ENCODE measurements at places on chromosomes 11 and 22.

DNA sequence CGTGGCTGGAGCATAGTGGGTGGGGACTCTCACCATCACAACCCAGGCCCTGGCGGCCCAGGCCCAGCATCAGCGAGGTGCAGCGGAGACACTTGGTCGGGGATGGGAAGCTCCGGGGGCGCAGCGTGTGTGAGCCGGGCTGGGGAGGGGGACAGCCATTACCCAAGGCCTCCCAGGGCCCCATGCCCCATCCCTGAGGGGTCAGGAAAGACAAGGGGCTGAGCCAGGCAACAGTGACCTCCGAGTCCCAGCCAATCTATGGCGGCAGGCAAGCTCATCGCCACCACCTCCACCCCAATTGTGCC is 11.3 kb downstream of the CDC42BPG start:
- DNase-seq, result no peak

DNA sequence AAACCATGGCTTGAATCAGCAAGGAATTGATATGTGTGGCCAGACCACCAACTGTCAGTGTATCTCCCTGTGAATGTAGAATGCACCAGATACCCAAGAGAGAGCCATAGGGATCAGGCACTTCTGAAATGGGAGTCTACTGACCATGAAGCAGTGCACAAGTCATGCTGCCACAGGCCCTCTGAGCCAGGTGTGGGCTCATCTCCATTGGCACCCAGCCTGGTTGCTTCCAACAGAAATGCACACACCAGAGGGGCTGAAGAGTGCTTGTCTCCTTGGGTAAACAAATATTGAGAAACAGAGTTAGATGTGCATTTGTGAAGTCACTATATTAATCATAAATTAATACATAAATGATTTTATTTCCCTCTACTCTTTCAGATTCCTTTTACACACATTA is 28.4 kb upstream of the PANX1 start:
- DNase-seq, result no peak

- DNase-seq, result no peak
These were observed 839 bp downstream of the LRRN4CL start for GRCh38 chr11:62688491-62688890.

GRCh38 chr11:120918257-120918656 is 105.6 kb upstream of the TBCEL start:
- DNase-seq, result no peak

DNA sequence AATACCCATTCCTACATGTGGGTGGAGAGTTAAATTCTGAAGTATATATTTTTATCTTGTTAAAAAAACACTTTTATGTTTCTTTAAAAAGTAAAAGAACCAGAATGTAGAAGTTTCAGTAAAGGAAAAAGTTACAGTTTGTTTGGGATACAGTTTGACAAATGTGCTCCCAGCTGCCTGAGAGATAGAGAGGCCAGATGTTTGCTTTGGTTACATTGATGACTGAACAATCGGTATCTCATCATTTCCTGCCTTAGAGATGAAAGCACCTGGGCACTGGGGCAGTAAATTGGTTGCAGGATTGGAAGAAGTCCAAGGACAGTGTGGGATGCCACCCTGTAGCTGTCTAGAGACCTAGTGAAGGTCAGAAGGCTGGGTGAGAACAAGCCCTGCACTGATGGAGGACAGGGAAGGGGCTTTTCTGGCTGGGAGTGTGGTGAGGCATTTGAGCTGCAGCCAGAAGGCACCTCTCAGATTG is 16.6 kb downstream of the MED15 start:
- DNase-seq, result no peak

DNA sequence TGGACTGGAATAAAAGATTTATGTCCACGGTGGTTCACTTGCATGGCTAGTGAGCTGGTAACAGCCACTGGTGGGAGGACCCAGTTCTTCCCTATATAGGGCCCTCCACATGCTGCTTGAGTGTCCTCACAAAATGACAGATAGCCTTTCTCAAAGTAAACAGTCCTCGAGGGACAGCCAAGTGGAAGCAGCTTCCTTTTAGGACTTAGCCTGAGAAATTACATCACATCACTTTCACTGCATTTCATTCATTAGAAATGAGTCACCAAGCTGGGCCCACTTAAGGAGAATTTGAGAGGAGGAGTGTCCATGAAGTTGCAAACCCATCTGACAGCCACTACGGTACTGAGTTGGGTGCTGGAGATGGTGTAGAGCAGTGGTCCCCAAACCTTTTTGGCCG is 7.0 kb downstream of the ISX start:
- DNase-seq, result no peak

DNA sequence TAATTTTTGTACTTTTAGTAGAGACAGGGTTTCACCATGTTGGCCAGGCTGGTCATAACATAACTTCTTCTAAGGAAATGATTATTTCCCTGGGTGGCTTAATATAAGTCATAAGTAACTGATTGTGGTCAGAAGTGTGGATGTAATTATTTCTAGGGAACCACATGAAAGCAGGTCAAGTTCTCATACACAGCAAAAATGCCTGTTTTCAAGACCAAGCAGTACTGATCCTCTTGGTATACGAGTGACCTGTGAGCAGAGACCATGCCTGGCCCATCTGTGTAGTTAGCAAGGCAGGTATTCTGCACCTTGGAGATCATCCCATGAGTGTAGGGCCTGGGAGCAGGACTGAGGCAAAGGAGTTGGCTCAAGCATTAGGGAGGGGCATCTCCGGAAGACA is 32.5 kb upstream of the NUCB2 start:
- DNase-seq, result no peak

- no peak for DNase-seq
These were observed 145.7 kb downstream of the TTC17 start for GRCh38 chr11:43504316-43504950.

- no peak for DNase-seq
These were observed 2.4 kb downstream of the DRD4 start for GRCh38 chr11:639332-639955.

- DNase-seq, result no peak
These were observed 10.8 kb downstream of the BLID start for GRCh38 chr11:122105044-122105758.

DNA sequence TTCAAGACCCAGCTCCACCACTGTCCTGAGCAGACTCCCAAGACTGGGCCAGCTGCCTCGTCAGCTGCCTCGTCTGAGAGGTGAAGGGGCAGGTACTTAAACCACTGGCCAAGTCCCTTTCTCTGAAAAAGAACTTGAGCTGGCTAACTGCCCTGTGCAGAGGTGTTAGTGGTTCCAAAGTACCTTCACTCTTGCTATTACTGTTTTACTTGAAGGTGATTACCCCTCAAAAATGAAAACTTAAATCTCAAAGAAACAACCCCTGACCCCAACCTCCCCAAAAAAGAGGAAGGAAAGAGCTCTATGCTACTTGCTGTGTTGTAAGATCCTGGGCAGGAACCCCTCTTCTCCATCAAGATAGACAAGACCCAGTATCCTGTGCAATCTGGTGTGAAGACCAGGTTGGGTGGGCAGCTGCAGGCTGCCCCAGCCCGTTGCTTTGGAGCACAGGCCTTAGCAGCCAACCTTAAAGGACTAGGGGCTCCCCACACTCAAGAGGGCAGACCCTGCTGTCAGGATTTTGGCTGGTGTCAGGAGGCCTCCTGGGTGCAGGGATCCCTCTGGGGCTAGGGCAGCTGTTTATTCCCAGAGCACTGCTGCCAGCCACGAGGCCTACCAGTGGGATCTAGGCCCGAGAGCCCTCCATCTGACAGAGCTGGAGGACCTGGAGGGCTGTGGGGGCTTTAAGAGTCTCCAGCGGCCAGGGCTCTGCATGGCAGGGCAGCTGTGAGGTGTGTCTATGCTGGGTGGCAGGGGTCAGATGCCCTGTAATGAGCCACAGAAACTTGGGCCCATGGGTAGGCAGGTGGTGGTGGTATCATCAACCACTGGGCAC is 13.0 kb downstream of the GUCD1 start:
- DNase-seq, result no peak

- peak; percentile 60 for DNase-seq
These were observed 48.7 kb downstream of the TSPAN18 start for GRCh38 chr11:44775366-44775984.

- peak; percentile 60 for DNase-seq
These were observed 43.3 kb downstream of the MYEOV start for GRCh38 chr11:69337211-69337721.

GRCh38 chr11:108154591-108154990 is 33.2 kb downstream of the ACAT1 start:
- DNase-seq, result no peak

- DNase-seq, result no peak
These were observed 2.7 kb downstream of the HBG1 start for GRCh38 chr11:5246772-5247471.

DNA sequence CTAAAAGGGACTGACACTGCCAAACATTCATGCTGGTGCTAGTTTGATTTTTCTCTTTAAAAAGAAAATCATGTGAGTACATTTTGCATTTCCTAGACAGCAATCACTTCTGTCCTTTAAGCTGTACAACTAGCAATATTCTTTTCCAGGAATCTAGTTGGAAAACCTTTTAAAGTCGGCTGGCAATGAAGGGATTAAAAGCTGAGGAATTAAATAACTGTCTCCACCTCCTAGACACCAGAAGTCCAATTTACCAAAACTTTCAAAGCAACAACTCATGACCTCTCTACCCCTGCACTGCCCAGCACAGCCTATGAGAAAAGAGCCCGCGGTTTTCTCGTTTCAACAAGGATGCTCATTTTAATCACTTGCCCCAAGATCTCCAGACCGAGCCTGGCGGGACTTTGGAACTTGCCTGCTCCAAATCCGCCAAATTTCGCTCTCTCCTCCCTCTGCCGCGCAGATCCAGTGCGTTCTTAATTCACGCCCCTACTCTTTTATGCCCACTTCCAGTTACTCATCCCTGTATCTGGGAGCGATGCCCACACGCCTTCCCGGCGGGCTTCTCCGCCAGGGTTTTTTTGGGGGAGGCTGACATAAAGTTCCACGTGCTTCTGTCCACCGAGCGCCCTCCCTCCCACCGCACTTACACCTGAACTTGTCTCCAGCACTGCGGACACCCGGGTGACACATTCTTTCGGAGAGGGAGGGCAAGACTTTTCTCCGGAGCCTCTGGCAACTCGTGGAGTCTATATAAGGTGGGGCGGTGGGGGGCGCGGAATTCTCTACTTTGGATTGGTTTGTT is 2.5 kb downstream of the MPPED2 start:
- DNase-seq, result no peak

DNA sequence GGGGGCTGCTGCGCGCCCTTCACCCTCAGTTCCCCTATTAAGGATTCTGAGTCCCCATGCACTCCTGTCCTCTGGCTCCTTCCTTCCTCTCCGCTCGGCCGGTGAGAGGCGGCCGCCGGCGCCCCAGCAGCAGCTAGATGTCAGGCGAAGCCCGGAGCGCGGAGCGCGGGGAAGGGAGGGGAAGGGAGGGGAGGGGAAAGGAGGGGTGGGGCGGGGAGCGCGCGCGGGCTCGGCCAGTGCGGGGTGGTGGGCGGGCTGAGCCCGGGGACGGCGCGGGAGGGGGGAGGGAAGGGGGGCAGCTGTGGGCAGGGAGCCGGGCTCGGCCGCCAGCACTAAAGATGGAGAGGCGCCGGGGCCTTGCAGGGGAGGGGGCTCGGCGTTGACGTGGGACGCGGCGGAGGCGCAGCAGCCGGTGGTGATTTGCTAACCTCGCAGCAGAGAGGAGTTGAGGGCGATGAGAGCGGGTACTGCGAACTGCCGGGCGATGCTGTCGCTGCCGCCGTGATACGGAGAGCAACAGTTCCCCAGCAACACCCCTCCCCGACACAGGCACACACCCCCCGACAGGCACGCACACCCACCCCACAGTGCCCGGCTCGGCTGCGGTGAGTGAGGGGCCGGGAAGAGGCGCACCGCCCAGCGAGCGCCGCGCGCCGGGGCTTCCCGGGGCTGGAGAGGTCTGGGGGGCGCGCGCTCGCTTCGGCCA is at the start of gene ZBTB16:
ZBTB16 (plus strand) TSS at position 434 of the 706 bp plus-strand sequence. CDS start 3,590 bp downstream, outside the sequence.
- DNase-seq, result peak; percentile 50

DNA sequence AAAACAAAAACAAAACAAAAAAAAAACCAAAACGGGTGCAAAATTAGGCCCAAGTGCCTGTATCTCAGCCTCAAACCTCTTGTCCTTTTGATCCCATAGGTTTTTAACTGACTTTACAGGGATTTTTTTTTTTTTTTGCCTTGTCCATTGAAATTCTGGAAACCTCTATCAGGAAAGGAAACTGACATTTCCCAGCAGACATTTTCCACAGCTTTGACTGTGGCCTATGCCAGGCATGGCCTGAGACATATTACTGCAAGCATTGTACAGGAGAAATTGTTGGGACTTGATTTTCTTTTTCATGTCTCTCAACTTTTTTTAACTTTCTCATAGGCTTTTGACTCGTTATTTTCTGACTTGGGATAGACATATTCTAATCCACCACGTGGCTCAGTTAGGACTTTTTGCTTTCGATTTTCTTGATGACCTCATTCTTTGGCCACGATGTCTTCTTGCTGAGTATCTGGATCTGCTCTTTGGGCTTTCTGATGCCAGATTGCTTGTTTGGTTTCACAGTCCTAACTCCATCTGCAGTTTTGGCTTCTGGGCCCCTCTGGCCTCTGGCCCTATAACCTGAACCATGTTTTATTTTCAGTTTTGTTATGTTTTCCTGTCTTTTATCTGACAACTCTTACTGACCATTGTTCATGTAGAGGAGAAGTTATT is 336.1 kb upstream of the C11orf87 start:
- DNase-seq, result no peak

- no peak for DNase-seq
These were observed 1238.7 kb downstream of the TBC1D22A start for GRCh38 chr22:48001101-48001500.

- no peak for DNase-seq
These were observed 60.0 kb upstream of the NUP50 start for GRCh38 chr22:45103756-45104155.

GRCh38 chr11:112221274-112221835 is 4.9 kb upstream of the PTS start:
- DNase-seq, result no peak

- no peak for DNase-seq
These were observed 98.1 kb upstream of the APOA1 start for GRCh38 chr11:116935514-116935913.
